CD4-positive, alpha-beta memory T cell (primary cell): ENCODE measurements at places on chromosomes 6 and 20.

DNA sequence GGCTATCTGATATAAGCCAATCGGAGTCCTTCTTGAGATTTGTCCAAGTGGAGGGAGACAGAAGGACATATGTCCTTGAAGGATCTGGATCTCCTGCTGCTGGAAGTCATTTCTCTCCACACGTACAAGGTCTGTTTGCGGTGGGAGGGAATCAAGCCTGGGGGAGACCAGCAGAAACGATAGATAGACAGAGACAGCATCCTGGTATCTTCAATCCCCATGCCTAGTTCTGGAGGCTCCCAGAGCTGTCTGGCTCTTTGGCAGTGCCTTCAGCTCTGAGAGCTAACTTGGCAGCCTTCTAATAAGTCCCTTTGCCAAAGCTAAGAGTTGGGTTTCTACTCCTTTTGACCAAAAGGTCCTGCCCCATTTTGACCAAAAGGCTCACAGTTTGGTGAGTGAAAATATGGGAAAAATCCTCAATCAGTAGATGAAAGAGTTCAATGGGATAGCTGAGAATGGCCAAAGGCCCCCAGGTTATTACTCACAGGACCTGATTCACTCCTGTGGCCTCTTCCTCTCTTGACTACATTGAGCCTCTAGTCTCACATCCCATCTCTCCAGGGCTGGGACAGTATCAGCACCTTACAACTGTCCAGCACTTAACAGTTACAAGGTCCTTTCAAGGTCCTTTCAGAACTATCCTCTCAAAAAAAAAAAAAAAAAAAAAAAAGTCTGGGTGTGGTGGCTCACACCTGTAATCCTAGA is 20.3 kb downstream of the AARS2 start:
- peaks cover 22% of the 10 kb centered on the region for H3K27me3 ChIP-seq
- H3K4me1 ChIP-seq, result peaks cover 15% of the 10 kb centered on the region
- no peak overlapping the region for H3K27ac ChIP-seq
- DNase-seq, result no peak
- no peak overlapping the region for H3K4me3 ChIP-seq
- H3K36me3 ChIP-seq, result no peaks in the 10 kb centered on the region

DNA sequence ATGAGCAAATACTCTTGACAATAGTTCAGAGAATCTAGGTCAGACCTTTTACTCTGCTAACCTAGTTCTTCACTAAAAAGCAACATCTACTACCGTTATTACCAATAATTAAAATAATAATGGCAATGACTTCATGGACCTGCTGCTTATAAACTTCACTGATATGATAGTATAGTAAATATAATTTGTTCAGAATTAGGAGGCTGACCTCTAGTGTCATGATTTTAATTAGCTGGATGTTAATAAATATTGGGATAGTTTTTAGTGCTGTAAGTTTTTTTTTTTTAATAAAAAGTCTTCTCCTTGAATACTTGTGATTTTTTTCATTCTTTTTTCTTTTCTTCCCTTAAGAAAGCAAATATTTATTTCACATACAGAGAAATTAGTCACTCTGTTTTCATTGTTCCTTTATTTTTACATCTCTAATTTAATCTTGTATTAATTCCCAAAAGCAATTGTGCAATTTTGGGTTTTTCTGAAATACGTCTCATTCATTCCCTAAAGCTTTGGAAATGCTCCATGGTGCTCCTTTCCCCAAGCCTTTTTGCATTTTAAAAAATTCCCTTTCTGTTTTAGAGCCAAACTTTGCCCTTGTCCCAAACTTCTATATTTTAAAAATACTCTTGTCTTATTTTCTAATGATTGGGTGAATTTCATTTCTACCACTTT is 46.6 kb upstream of the UST start:
- no peak overlapping the region for H3K27ac ChIP-seq
- H3K4me3 ChIP-seq, result peak overlapping the region; percentile 62
- H3K4me1 ChIP-seq, result peaks cover 16% of the 10 kb centered on the region

DNA sequence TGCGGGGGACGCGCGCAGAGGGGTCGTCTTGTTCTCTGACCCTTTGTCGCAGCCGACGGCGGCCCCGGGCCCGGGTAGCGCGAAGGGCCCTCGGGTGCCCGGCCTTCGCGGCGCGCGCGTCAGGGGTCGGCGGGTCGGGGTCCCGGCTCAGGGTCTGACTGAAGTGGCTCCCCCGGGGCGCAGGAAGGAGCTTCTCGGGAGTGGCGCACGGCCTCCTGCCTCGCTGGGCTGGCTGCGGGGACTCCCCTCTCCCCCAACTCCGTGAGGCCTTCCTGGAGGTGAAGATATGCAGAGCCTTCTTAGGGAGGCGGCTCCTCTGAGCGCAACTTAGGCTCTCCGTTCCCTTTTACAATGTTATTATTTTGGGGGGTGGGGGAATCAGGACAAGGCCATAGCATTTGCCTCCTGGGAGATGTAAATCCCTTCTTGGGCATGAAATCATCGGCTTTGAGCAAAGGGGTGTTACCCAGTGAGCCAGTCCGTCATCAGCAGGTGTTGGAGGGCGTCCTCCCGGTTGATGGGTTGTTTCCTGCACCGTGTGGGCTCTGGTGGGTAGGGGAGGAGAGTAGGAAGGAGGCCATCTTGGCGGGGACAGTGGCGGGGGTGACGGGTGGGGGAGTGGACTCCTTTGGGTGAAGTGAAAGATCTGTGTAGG is 523 bp downstream of the CDS2 start:
- H3K36me3 ChIP-seq, result no peaks in the 10 kb centered on the region
- H3K4me1 ChIP-seq, result peaks cover 32% of the 10 kb centered on the region
- peak overlapping the region; percentile 72 for H3K4me3 ChIP-seq
- peak; percentile 76 for DNase-seq

- DNase-seq, result no peak
- no peaks in the 10 kb centered on the region for H3K27me3 ChIP-seq
- no peaks in the 10 kb centered on the region for H3K4me1 ChIP-seq
These were observed 109.9 kb upstream of the FOXC1 start for GRCh38 chr6:1499777-1500176.

- no peak overlapping the region for H3K27ac ChIP-seq
- DNase-seq, result no peak
- H3K36me3 ChIP-seq, result no peaks in the 10 kb centered on the region
- H3K27me3 ChIP-seq, result no peaks in the 10 kb centered on the region
- peaks cover 12% of the 10 kb centered on the region for H3K4me1 ChIP-seq
These were observed 112.6 kb downstream of the SLC16A10 start for GRCh38 chr6:111199935-111200334.

GRCh38 chr6:133553652-133554051 is 312.5 kb downstream of the EYA4 start:
- no peaks in the 10 kb centered on the region for H3K27me3 ChIP-seq
- H3K4me1 ChIP-seq, result no peaks in the 10 kb centered on the region
- DNase-seq, result no peak
- no peak overlapping the region for H3K4me3 ChIP-seq

- H3K4me3 ChIP-seq, result no peak overlapping the region
- no peaks in the 10 kb centered on the region for H3K36me3 ChIP-seq
- H3K27ac ChIP-seq, result no peak overlapping the region
- no peak for DNase-seq
These were observed 54.6 kb downstream of the MAN1A1 start for GRCh38 chr6:119294984-119295383.

DNA sequence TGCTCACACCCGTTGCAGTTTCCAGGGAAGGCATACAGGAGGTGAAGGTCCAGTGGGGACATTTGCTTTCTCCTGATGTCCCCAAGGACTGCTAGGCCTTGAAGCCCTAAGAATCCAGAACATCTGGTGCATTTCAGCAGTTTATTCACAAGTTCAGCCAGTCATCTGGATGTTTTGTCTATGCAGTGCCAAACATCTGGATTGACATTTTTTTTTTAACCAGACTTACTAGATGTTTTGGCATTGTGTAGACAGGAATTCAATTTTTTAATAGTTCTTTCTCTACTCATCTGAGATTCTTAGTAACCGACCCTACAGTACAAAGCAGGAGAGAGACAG is 256.2 kb downstream of the CLIC5 start:
- no peaks in the 10 kb centered on the region for H3K4me1 ChIP-seq
- no peaks in the 10 kb centered on the region for H3K27me3 ChIP-seq
- no peaks in the 10 kb centered on the region for H3K36me3 ChIP-seq
- H3K4me3 ChIP-seq, result no peak overlapping the region

GRCh38 chr6:137878029-137878428 is 11.0 kb downstream of the TNFAIP3 start:
- DNase-seq, result peak; percentile 27
- H3K4me1 ChIP-seq, result peaks cover 90% of the 10 kb centered on the region
- H3K4me3 ChIP-seq, result no peak overlapping the region
- peak overlapping the region; percentile 10 for H3K27ac ChIP-seq
- H3K36me3 ChIP-seq, result peaks cover 86% of the 10 kb centered on the region

GRCh38 chr20:23268792-23269354 is 81.7 kb upstream of the NXT1 start:
- DNase-seq, result no peak
- no peak overlapping the region for H3K27ac ChIP-seq
- no peaks in the 10 kb centered on the region for H3K4me1 ChIP-seq
- H3K4me3 ChIP-seq, result no peak overlapping the region
- no peaks in the 10 kb centered on the region for H3K36me3 ChIP-seq
- H3K27me3 ChIP-seq, result no peaks in the 10 kb centered on the region

- H3K27me3 ChIP-seq, result no peaks in the 10 kb centered on the region
- no peak for DNase-seq
- no peak overlapping the region for H3K4me3 ChIP-seq
- H3K4me1 ChIP-seq, result no peaks in the 10 kb centered on the region
- no peaks in the 10 kb centered on the region for H3K36me3 ChIP-seq
These were observed 31.9 kb upstream of the NFATC2 start for GRCh38 chr20:51574248-51575033.
